ENCODE measurements at places on chromosomes 5 and 9. TPM values are rescaled to one million over a fixed set of nuclear protein-coding genes. Genes with fewer than 3 reads are reported as not detected.

Gene MEIKIN
- total RNA-seq = not detected

- peaks cover 10% of the 10 kb centered on the region for H3K27me3 ChIP-seq
- DNase-seq = no peak
- H3K4me3 ChIP-seq = no peak overlapping the region
- H3K4me1 ChIP-seq = no peaks in the 10 kb centered on the region
- H3K36me3 ChIP-seq = peaks cover 4% of the 10 kb centered on the region
Observed at GRCh38 chr9:32331240-32331639, 53.2 kb upstream of the ACO1 start.

- H3K27ac ChIP-seq = no peak overlapping the region
- H3K27me3 ChIP-seq = no peaks in the 10 kb centered on the region
- DNase-seq = no peak
- H3K4me1 ChIP-seq = no peaks in the 10 kb centered on the region
Observed at GRCh38 chr9:21316032-21316842, 11.1 kb upstream of the IFNA5 start.

DNA sequence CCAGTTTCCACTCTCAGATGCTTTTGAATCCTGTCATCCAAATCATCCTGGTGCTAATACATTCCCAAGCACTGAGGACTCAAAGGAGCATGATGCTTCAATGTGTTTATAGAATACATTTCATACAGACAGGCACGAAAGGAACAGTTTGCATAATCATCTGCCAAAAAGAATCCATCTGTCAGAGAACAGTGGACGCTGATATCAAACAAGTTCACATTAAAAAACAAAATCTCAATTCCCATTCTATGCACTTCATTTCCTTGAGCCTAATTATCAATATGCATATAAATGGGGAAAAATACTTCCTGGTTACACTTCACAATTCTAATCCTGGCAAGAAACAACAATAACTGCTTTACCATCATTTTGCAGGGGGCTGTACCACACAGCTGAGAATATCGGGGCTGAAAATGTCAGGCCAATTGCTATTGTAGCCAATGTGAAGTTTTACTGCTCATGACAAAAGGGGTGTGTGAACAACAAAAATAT lies 125.5 kb upstream of the FAM174A start:
- H3K27ac ChIP-seq = no peak overlapping the region
- no peak for DNase-seq
- no peaks in the 10 kb centered on the region for H3K27me3 ChIP-seq
- H3K4me3 ChIP-seq = no peak overlapping the region
- no peaks in the 10 kb centered on the region for H3K36me3 ChIP-seq

DNA sequence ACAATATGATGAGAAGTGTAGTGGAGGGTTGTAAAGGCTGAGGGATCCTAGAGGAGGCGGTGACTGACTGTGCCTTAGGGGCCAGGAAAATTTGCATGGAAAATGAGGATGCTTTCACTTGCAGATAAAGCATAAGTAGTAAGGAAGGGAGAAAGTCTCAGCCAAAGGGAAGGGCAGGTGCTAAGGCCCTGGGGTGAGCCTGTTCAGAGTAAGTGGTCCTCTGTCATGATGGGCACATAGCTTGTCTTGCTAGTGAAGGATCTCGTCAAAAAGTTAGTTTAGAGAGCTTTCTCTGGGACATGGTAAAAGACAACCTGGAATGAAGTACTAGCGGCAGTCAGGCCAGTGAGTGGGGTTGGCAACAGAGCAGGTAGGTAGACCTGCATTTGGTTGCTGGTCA lies 75.4 kb upstream of the CPLX2 start:
- peaks cover 40% of the 10 kb centered on the region for H3K27me3 ChIP-seq
- no peak overlapping the region for H3K27ac ChIP-seq
- H3K36me3 ChIP-seq = peaks cover 6% of the 10 kb centered on the region
- no peak for DNase-seq

Data from natural killer cell treated with Interleukin-12 subunit alpha and Interleukin-12 subunit beta and Interleukin-15 and Interleukin-18, amount 100 ng/mL, for 72 hours (primary cell).